ENCODE measurements at places on chromosomes 2 and 18.

DNA sequence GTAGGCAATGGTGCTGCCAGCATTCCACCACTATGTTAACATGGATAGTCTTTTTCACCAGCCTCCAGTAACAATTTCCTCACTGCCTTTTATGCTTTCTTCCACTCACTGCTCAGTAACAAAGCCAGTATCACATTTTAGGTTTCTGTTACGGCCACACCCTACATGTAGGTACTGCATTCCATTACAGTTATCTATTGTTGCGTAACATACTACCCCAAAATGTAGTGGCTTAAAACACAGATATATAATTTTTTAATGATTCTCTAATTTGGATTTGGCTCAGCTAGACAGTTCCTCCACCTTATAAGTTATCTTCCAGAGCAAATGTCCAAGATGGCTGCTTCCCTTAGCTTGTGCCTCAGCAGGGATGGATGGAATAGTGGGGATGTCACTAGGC is 498.7 kb upstream of the ACVR2A start:
- DNase-seq, result no peak

DNA sequence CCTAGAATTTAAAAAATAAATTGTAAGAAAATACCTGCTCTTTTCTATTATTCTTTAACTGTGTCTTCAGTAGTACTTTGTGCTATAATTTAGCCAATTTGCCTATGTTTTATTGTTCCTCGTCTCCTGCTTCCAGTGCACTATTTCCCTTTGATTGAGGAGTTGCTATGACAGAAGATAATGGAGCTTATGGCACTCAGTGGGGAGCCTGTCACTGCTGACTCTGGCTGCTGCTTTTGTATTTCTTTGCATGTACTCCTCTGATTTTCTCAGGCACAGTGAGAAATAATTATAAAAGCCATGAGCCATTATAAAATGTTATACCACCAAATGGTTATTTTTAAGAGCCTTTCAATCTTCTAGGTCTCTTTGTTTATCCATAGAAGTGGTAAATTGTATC is 1310.8 kb upstream of the SLC39A10 start:
- no peak for DNase-seq

GRCh38 chr2:77513191-77513590 is 9.0 kb downstream of the LRRTM4 start:
- DNase-seq, result no peak

DNA sequence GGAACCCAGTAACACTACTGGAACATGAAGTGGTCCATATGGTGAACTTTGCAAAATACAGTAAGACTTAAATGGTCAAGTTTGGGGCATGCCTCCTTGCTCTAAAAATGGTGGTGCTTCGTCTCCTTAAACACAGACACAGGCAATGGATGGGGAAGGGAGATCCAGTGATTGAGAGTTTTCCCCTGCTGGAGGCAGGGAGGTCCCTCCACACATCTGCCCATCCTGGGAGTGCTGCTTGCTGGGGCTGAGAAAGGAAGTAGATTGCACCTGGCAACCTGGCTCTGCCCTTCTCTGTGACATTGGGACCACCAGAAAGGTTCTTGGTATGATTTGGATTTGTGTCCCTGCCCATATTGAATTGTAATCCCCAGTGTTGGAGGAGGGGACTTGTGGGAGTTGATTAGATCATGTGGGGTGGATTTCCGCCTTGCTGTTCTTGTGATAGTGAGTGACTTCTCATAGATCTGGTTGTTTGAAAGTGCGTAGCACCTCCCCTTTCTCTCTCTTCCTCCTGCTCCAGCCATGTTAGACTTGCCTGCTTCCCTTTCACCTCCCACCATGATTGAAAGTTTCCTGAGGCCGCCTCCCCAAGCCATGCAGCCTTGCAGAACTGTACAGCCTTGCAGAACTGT is 35.4 kb upstream of the SKOR2 start:
- no peak for DNase-seq

DNA sequence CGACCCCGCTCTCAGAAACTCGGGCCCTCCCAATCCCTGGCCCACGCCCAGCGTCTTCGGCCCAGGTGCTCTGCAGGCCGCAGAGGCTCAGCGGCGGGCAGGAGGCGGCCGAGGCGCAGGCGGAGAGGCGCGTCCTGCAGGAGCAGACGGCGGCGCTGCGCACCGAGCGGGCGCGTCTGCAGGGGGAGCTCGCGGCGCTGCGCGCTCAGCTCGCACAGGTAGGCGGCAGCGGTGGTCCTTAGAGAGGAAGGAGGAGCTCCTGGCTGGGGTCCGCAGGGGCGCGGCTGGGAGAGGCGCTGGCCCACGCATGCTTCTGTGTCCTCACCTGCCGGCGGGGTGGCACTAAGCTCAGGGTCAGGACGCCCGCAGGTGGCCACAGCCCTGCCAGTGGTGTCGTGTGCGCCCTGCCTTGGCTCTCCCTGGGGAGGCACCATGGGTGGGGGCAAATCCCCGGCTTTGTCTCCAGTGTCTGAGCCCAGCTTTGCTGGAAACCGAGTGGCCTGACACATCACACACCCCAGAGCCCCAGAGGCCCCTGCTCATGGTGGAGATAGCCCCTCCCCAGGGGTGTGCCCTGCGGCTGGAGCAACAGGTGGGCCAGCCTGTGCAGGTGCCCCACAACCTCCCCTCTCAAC is 14.9 kb upstream of the SNED1 start:
- DNase-seq, result no peak

- no peak for DNase-seq
These were observed 311.0 kb downstream of the ZEB2 start for GRCh38 chr2:144208924-144209323.

DNA sequence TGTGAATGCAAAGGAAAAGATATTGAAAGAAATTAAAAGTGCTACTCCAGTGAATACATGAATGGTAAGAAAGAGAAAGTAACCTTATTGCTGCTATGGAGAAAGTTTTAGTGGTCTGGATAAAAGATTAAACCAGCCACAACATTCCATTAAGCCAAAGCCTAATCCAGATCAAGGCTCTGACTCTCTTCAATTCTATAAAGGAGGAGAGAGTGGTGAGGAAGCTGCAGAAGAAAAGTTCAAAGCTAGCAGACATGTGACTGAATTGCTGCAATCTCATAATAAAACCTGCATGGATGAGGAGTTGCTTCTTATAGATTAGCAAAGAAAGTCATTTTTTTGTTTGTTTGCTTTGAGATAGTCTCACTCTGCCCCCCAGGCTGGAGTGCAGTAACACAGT is 130.2 kb downstream of the DNAH6 start:
- no peak for DNase-seq

- DNase-seq, result no peak
These were observed 227.7 kb downstream of the RPIA start for GRCh38 chr2:88919087-88919738.

DNA sequence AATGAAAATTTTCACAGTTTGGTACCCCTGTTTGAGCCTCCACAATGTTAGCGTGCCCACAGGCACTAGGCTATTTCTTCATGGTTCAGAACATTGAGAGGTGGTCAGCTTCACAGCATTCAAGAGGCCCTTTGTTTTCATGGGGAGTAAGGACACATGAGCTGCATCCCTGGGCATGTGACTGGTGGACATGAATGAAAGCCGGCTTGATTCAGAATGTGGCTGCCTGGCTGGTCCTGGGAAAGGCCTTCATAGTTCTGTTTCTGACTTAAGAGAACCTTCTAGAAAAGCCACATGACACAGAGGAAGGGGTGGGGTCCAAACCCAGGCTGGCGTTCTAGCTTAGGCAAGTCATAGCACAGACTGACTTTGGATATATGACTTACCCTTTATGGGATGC is 420.6 kb downstream of the CMPK2 start:
- DNase-seq, result no peak

DNA sequence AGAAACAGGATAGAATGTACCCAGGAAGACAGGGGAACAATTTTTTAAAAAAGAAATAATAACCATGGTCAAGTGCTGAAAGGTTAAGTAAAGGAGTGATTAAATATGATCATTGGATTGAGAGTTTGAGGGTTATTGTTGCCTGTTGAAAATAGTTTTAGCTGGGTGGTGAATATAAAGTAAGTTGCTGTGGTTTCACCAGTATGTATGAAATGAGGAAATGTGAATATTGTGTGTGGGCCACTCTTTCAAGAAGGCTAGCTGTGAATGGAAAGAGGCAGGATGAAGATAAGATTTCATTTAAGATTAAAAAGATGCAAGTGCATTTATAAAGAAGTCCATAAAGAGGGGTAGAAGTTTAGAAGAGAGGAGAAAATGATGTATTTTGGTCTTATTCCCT is 53.8 kb downstream of the GULP1 start:
- DNase-seq, result no peak

DNA sequence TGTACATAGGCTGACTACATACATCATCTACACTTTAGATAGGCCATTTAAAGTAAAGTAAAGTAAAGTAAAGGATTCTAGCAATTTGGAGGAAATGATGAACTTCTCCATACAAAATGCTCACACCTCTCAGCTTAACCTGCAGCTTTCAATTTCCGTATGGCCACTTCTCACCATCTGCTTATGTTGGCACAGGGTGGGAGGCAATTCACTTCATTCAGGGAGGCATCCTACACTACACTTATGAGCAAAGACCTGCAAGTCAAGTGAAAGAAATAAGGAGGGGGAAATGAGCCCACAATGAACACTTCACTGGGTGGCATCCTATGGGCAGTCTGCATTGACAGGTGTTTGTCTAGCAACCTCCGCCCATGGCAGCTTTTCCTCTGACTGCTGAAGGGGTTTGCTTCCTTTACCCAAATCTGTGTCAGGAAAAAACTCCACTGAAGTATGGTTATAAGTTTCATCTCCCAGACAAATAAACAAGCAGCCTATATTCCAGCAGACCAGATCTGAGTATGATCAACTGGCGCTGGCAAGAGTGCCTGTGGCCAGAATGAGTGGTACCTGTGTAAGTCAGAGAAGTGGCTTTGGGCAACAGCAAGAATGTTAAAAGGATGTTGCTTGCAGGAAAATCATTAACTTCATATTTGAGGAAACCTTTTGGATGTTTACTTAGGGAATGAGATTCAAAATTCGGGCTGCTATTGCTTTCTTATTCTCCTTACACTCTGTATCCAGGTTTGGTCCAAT is 449.1 kb downstream of the TGIF1 start:
- DNase-seq, result no peak

DNA sequence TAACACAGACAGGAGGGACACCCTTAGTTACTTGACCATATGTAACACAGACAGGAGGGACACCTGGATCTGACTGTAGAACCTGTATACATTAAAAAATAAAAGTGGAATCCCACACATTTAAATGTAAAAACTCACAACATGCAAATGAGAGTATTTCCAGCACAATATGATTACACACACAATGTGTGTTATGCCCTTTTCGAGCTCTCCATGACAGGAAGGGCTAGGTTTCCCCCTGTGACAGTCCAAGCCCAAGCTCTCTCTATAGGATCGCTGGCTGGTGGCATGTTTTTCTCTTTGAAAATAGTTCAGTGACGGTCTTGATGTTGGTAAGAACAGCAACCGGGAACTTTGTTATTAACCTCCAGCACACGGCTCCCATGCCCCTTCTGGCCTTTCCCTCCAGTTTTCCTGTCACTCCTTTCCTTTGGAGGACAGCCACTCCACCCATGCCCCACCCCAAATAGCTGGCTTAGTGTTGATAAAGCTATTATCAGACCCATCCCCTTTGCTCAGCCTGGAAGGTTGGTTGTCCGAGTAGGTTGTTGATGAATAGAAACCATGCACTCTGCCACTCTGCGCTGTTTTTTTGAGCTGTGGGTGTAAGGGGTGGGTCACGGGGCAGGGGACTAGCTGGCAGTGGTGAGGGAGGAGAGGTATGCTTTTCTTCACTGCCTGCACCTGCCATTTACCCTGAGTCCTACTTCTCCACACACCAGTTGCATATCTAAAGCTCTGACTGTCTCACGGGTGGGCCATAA is 2.7 kb downstream of the RASGRP3 start:
- no peak for DNase-seq

DNA sequence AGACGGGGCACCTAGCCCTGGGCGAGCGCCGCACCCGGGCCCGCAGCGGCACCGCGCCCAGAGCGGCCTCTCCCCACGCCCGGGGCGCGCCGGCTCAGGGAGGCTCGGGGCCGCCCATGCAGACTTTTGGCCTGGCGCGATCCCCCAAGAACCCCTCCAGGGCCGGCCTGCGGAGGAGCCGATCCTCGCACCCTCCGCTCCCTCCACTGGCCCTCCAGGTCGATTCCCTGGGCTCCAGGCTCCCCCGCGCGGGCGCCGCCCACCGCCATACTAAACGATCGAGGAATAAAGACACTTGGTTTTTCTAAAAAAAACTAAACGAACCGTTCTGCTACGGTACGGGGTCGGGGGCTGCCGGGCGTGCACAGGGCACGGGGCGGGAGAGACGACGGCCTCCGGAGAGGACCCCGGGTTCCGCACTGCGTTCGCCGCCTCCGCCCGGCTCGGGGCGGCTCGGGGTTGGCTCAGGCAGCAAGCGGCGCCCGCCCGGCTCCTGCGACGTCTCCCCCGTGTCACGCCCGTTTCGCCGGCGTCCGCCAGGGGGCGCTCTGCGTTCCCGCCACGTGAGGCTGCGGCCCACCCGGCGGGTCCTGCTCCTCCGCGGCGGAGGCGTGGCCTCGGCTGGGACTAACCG is 365 bp upstream of the KHK start:
- DNase-seq, result peak; percentile 69

- DNase-seq, result no peak
These were observed 74.1 kb downstream of the GALR1 start for GRCh38 chr18:77323640-77324299.

DNA sequence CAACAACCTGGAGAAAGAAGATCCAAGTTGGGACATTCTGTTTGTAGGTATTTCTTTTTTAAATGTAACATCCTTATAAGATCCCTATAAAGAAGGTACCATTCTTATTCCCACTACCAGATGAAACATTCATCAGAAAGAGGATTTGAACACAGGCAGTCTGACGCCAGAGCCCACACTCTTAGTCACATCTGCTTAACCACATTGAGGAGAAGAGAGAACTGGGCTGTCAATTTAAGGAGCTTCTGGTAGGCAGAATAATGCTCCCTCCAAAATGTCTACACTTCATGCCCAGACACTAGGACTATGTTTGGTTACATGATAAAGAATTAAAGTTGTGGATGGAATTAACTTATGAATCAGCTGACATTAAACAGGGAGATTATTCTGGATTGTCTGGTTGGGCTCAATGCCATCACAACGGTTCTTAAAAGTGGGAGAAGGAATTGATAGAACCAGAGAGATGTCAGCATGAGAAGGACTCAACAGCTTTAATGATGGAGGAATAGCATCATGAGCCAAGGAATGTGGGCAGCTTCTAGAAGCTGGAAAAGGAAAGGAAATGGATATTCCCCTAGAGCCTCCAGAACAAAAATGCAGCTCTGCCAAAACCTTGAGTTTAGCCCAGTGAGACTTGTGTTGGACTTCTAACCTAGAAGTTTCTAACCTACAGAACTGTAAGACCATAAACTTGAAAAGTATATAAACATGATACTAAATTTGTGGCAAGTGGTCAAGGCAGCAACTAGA is 82.2 kb downstream of the KLF7 start:
- no peak for DNase-seq

DNA sequence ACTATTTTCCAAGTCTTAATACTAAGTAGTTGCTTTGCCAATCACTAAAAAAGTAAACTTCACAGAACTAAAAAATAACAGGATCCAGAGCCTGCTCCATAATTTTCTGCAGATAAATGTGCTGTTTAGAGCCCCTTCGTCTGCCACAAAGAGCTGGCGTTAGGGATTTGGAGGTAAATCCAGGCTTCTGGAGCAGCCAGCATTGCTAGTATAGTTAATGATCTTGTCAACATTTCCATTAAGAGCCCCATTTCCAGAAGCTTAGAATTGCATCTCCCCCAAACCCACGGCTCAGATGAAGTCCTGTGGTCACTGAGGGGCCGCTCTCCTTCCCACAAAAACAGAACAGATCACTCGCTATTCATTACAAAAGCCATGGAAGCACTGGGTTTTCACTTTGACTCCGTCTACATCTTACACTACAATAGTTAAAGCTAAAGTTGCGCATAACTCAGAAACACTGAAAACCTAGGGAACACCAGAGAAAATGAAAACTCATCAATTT is 41.9 kb downstream of the ZNF516 start:
- DNase-seq, result no peak
